Suppressor macrophage treated with lipopolysaccharide for 1 hour (primary cell): ENCODE measurements at places on chromosomes 4 and X.

DNA sequence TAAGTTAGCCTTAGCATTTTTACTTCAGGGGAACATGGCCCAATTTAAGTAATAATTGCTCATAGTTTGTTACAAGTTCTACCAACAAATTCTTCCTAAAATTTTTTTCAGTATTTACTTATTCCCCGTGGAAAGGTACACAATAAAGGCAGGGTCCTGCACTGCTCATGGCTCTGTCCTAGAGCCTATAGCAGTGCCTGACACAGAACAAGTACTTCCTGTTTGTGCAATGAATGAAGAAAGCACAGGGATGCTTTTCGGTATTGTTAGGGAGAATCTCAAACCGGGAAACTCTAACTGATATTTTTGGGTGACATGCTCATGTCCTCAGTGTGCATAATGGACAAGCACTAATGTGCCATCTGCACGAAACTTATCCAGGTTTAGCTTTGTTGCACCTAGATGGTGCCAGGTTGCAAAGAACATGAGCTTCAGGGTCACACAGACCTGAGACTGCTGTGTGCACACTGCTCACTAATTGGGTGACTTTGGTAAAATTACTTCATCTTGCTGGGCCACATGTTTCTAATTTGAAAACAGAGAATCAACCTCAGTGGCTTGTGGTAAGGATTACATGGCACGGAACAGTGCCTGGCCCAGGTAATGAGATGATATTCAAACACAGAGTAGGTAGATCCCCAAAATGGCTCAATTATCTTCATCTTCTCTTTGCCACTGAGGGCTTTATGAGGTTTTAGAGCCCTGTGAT lies 175.8 kb upstream of the NPY2R start:
- DNase-seq = no peak

GRCh38 chr4:1711571-1712215 lies 426 bp downstream of the SLBP start:
- DNase-seq = peak; percentile 63

DNA sequence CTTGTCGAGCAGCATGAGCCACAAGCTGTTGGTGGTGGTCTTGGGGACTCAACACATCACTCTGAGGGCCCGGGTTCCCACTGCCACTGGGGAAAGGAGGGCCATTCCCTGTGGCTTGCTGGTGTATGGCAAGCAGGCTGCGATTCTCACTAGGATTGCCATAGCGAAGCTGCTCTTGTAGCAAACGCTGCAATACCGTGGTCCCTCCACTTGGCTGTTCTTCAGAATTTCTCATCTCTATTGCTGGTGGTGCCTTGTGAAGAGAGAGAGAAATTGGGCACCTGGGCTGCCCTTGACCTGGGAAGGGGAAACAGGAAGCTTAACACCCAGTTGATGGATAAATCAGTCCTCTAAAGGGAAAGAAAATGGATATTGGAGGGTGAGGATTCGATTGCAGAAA lies 17.7 kb downstream of the AMOT start:
- no peak for DNase-seq

DNA sequence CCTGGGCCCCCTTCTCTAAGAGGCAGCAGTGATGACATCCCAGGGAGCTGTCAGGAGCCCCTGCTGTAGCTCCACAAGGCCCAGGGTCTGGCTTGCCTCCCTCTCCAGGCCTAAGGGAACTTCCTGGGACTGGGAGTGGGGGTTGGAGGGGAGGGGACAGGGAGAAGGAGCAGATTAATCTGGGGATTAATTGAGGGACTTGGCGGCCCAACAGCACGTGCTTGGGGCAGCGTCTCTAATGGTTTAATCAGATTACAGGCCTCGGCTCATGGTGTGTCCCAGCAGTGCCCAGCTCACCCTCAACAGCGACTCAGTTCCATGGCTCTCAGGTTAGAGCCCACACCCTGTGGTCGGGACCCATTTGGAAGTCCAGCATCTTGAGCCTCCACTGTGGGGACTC lies 47.9 kb downstream of the EFNB1 start:
- DNase-seq = no peak

- peak; percentile 81 for DNase-seq
These were observed 695 bp upstream of the PIGA start for GRCh38 chrX:15336023-15336413.

- peak; percentile 22 for DNase-seq
These were observed 150.9 kb downstream of the SHROOM3 start for GRCh38 chr4:76585897-76586360.

DNA sequence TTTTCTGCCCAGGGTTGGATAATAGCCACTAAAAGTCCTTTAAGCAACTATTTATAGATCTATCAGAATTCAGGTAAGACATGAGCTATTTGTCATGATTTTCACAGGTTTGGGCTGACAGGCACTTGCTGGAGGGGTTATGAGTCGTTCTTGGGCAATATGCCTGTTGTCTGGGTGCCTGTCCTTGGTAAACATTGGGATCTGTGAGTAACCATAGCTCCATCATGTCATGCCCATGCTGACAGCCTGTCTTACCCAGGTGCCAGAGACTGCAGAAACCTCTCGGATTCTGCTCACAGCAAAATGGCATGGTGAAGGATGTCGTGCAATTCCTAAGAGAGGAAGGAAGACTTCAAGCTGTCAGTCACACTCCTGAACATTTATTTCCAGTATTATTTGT lies 116.0 kb upstream of the PUDP start:
- DNase-seq = no peak

GRCh38 chr4:25160714-25161592 lies 704 bp upstream of the SEPSECS start:
- DNase-seq = no peak

DNA sequence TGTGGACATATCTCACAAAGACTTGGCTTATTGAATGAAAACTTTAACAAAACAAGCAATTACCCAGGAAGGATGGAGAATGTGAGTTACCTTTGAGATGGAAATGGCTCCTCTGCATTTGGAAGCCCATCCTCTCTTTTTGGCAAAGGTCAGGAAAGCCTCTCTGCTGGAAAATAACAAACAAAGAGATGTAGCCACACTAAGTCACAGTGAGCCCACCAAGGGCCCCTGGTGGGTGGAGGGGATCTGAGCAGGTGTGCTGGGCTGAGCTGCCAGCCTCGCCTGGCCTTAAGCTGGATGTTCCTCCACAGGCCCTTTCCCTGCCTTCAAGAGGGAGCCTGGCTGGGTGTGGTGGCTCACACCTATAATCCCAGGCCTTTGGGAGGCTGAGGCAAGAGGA lies 269.2 kb downstream of the HNRNPD start:
- DNase-seq = no peak

GRCh38 chrX:16316331-16316730 lies 149.1 kb downstream of the MAGEB17 start:
- no peak for DNase-seq

DNA sequence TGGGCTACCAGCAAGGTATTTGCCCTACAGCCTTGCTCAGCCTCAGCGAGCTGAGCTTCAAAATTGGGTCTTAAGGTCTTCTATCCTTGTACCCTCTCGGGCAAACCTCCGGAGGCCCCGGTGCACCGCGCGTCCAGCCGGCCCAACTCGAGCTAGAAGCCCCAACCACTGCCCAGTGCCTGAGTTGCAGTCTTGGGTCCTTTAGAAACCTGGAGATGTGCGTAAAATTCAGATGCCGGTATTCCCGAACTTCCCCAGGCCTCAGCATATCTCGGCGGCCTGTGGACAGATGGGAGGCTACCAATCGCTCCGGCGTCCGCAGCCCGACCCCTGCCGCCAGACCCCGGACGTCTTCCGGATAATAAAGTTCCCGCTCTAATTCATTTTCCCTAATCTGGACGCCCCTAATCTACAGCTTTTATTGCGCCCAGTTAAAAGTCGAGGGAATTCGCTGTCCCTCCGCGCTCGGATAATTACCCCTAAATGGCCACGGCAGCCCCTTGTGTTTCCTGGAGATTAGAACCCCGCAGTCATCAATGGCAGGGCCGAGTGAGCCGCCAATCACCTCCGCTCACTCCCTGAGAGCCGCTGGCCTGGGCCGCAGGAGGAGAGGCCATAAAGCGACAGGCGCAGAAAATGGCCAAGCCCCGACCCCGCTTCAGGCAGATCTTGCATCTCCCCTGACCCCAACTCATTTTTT lies 1.5 kb upstream of the MSX1 start:
- DNase-seq = no peak

DNA sequence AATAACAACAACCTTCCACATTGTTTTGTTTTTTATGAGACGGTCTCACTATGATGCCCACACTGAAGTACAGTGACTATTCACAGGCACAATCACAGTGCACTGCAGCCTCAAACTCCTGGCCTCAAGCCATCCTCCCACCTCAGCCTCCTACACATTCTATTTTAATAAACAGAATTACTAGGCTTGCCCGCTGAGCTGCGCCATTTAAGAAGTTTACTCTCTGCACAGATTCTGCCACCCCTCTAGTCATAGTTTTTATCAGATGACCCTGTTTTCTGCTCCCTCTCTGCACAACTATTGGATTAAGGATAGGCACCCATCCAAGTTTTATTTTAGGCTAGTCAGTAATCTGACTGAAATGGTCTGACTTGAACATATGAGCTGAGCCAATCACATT lies 11.3 kb upstream of the COX18 start:
- peak; percentile 10 for DNase-seq

- peak; percentile 70 for DNase-seq
These were observed 171.3 kb downstream of the BTC start for GRCh38 chr4:74623041-74623440.

DNA sequence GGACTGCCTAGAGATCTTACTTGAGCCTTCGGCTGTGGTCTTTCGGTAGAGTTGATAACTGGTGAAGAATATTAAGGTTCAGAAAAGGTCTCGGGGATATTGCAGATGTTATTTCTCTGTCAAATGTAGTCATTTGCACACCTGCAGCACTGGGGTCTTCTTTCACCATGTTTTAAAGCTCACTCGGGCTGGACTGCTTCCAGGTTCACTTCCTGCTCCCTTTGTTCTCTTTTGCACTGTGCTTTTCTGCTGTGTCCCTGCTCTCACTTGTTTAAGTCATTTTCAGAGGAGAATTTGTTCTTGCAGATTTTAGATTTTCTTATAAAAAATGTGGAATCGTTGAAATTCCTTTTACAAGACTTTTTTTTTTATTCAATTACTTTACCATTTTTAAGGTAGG lies 68.5 kb downstream of the BMPR1B start:
- no peak for DNase-seq

GRCh38 chrX:135536877-135537276 lies 16.4 kb downstream of the INTS6L start:
- DNase-seq = no peak

GRCh38 chr4:52102587-52102986 lies 51.5 kb downstream of the SPATA18 start:
- DNase-seq = peak; percentile 59

- peak; percentile 13 for DNase-seq
These were observed 182.7 kb downstream of the KDR start for GRCh38 chr4:54942721-54943120.

GRCh38 chrX:51487960-51488267 lies 8.5 kb downstream of the NUDT11 start:
- DNase-seq = no peak

GRCh38 chr4:118344801-118345200 lies 8.0 kb downstream of the PRSS12 start:
- DNase-seq = no peak

DNA sequence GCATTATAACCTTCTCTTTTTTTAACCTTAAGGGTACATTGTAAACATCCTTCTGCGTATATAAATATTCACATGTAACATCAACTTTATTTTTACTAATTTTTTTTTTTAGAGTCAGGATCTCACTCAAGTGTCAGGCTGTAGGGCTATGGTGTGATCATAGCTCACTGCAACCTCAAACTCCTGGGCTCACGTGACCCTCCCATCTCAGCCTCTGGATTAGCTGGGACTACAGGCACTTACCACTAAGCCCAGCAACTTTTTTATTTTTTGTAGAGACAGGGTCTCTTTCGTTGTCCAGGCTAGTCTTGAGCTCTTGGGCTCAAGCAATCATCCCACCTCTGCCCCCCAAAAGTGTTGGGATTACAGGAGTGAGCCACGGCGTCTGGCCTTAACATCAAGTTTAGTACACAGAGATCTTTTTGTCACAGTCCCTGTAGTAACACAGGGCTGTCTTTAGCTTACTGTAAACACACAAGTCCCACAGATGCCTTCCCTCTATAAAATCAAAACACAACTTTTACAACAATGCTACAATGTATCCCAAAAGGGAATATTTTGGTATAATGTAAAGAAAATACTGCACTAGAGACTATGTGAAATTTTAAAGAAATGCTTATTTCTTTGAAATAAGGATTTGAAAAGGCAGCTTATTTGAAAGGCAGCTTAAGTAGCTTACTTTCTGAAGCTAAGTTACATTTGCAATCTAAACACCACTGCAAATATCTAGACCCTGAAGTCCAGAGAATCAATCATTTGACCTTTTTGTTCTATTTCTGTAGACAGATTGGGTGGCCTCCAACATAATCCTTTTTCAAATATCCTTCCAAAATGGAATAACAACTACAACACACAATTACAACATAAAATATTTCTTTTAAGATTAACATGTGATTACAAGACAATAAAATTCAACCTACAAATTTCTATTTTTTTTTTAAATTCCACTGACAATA lies 116.0 kb downstream of the APBB2 start:
- no peak for DNase-seq

- no peak for DNase-seq
These were observed 5.2 kb downstream of the HADH start for GRCh38 chr4:107994894-107995293.

GRCh38 chr4:7295911-7296660 lies 103.7 kb downstream of the SORCS2 start:
- DNase-seq = no peak

GRCh38 chr4:7156761-7157488 lies 35.4 kb upstream of the SORCS2 start:
- peak; percentile 15 for DNase-seq

DNA sequence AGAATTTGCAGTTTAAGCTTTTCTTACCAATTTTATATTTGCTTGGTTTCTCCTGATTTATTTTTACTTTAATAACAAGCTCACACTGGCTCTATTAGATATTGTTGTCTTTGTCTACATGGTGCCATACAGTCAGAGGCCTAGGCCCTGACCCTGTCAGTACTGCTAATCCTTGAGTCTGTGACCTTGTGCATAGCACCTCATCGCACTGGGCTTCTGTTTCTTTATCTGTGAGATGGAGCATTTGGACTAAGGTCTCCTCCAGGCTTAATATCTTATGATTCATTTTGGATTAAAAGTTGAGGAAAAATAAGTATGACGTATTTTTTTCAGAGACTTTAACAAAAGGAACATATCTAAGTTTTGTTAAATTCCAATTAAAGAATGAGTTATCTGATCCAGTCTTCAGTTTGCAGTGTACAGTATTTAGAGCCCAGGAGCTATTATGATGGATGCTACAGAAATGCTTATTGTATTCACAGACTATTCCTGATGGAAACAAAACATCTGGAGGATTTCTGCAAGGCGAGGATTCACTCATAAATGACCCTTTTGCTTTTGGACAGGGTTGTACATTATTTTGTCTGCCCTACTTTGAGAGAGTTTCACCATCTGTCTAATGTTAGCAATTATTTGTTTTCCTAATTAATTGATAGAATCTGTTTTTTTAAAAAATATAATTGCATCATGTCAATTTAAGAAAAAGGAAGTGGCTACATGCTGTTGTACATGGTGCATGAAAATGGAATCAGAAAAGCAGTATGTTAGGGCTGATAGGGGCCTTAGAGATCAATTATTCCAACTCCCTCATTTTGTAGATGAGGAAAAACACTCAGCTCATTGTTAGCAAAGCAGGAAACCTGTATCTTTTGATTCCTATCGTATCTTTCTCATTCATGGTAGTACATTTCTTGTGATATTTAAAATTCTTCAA lies 203.6 kb downstream of the BANK1 start:
- DNase-seq = no peak

- DNase-seq = no peak
These were observed 36.5 kb downstream of the SH3RF1 start for GRCh38 chr4:169234137-169234855.

GRCh38 chr4:168621806-168622589 lies 125.1 kb downstream of the PALLD start:
- peak; percentile 71 for DNase-seq

- no peak for DNase-seq
These were observed 9.0 kb upstream of the DRP2 start for GRCh38 chrX:101210630-101211029.
